ENCODE measurements at places on chromosomes 1 and 21.

DNA sequence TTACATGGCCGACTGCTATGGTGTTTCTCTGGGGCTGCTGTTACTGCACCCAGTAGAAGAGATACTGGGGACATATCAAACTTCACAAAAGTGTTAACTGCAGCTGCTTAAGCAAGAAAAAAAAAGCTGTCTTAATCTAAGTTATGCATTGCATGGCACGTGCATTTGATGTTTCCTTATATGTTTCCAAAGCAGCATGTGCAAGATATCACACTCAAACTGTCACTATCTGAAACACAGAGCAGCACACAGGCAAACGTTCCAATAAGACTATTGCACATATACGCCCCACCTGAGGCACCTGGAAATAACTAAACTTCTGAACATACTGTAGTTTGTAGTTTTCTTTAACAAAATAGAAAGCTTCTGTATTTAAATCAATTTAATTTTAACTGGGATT, 671.4 kb upstream of the ADGRL2 start:
- no peak for DNase-seq

DNA sequence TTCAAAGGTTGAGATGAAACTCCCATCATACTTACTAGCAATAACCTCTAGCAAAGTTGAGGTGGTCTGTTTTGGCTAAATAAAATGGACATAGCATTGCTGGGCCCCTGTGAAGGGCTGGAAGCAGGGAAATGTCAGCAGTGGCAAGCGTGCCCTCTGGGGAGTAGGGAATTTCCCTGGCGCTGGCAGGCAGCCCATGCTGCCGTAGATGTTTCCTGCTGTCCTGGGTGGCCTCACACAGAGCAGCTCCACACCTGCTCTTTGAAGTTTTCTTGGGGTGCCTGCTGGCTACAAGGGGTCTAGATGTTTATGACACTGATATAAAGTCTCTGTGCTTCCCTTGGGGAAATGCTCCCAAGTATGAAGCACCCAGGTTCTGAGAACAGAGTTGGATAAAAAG, 30.2 kb downstream of the ADARB1 start:
- no peak for DNase-seq

DNA sequence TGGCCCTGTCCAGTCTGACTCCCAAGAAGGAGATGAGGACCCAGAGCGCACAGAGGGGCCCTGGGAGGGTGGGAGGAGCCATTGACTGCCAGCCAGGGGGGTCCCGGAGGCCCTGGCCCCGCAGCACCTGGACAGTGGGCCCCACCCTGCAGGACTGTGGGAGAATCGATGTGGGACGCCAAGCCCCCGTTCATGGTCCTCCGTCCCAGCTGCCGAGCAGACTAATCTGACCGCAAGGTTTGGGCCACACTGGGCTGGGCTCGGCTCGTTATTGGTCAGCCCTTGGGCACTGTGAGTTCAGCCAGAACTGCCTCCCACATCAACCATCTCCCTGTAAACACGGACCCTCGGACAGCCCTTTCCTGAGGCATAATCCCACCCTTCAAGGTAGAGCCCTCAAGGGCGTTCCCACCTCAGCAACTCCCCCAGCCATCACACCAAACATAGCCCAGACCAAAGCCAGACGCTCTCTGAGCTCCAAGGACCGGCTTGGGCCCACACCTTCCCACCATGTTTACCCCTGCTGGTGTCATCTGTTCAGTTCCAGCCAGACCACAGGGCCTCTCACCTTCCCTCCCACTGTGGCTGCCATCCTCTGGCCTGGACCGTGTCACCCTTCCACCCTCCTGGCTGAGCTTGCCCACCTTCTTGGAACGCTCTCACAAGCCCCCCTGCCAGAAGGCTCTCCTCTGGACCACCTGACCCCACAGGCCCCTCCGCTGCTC, 16.2 kb upstream of the POFUT2 start:
- DNase-seq = no peak

- no peak for DNase-seq
These were observed 38.0 kb upstream of the KCTD3 start for GRCh38 chr1:215529111-215529510.

- DNase-seq = no peak
These were observed 164.7 kb downstream of the GALNT2 start for GRCh38 chr1:230231774-230232145.

DNA sequence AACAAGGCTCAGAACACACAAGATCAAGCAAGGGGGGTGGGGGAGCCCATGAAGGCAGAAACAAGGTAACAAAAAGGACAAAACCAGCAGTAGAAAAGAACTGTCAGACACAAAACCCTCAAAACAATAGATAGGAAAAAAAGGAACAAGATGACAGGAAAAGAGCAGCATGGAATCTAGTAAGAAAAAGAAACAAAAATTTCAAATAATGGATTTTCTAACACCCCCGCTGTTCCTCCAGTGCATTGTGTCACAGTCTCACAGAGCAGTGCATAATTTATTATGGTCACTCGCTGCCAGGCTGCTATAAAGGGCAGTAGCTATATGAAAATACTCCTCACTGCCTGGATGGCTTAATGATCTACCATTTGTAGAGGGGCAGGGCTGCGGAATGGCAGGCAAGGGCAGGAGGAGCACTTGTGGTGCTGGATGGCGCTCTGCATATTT, 567.9 kb downstream of the DPYD start:
- no peak for DNase-seq

DNA sequence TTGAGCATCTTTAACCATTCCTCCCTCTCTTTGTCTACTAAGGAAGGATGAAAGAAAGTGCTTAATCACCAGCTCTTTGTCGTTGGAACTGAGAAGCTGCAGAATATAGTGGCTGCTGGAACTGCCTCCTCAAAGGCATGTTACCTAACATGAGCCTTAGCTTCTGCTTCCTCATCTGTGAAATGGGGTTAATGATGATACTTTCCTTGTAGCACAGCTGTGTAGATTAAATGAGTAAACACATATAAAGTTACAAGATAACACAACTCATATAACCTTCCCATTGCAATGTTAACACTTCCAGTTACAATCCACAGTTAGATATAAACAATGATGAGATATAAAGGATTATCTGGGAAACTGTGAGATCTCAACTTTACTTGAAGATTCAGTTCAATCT, 48.4 kb upstream of the ZNF326 start:
- DNase-seq = no peak

- no peak for DNase-seq
These were observed 114.7 kb downstream of the PBX1 start for GRCh38 chr1:164673584-164674214.

Measured in hypothalamus (tissue), 51 donors.